Activated naive CD4-positive, alpha-beta T cell treated with anti-CD3 and anti-CD28 coated beads, Interleukin-2, amount 10 ng/mL, durations not matched to agents 7 days and 5 days (primary cell): ENCODE measurements at places on chromosomes 16 and 17.

- peak; percentile 76 for DNase-seq
These were observed 5.7 kb upstream of the SNAI3 start for GRCh38 chr16:88691924-88692560.

GRCh38 chr17:58219789-58220183 lies 731 bp upstream of the MKS1 start:
- no peak for DNase-seq

GRCh38 chr17:43719578-43719977 lies 39.0 kb downstream of the SOST start:
- no peak for DNase-seq

DNA sequence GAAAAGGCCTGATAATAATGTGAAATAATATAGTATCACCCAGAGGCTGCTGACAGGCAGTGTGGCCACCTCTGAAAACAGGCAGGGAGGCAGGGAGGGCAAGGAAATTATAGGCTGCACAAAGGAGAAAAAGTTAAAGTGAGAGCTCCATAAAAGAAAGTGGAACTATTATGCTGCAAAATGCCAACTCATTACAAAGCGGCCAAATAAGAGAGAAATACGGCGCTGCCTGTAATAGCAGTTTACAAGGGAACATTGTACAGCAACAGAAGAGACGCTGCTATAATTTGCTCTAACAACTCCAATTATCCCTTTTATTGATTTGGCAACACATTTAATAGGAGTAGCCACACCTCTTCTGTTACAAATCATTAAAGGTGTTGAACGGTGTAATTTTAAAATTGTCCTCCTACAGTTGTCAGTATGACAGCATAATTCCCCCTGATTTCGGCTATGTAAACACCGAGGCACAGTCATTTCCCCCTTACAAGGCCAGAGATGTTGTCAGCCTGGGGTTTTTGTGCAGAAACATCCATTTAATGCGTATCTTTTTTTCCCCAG lies 120.3 kb downstream of the MRM1 start:
- DNase-seq = no peak

- no peak for DNase-seq
These were observed 108.8 kb downstream of the SOCS1 start for GRCh38 chr16:11147033-11147753.

DNA sequence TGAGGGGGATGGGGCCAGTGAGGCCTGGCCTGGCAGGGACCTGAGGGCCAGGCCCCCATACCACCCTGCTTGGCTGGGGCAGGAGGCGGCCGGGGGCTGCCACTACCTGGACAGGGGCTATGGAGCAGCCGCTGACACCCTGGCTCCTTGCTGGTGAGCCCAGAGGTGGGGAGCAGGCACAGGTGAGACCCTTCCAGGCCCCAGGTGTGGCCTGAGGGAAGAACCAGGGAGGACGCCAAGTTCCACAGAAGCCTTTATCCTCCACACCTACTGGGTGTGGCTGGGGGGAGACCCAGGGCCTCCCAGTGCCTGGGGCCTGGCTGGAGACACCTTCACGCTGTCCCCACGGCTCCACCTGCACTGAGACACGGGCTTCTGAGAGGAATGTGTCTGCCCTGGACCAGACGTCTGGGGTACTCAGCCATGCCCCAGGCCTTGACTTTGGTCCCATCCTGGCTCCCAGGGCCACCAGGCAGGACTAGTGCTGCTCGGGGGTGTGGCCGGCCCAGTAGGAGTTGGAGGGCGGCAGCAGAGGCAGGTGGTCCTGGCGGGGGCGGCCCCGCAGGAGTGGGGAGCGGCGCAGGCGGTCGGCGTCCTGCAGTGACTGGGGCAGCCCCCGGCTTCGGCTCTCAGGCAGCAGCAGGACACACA lies 4.7 kb downstream of the SLC22A31 start:
- no peak for DNase-seq
